ENCODE measurements at places on chromosomes 13 and 19. TPM values are rescaled to one million over a fixed set of nuclear protein-coding genes. Genes with fewer than 3 reads are reported as not detected.
A peak's percentile ranks its signal among the peaks of the same experiment; 100 is the strongest.

GRCh38 chr13:40615619-40616018 is 50.8 kb downstream of the FOXO1 start:
- no peak for DNase-seq

GRCh38 chr19:40150170-40150569 is 41.1 kb upstream of the MAP3K10 start:
- DNase-seq = no peak

The C19orf38 gene
- polyA plus RNA-seq = 0.99 TPM

The VSTM1 gene
- not detected for polyA plus RNA-seq

- DNase-seq = no peak
Measured at GRCh38 chr13:78915015-78915414, 256.1 kb upstream of the OBI1 start.

DNA sequence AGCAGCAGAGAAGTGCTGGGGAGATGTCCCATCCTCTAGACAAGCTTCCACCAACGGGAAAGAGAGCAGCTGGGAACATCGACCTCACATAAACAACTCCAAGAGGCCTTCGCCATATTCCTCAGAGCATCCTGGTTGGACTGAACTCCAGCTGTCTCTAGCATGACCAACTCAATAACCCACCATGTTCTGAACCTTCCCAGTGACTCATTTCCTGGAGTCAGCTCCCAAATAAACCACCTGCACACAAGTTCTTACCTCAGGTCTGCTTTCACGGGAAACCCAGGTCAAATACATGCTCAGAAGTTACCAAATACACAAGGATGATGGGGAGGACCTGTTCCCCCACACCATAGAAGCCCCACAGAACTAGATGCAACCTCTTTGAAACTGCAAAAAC is 878.5 kb downstream of the UQCRFS1 start:
- no peak for DNase-seq

DNA sequence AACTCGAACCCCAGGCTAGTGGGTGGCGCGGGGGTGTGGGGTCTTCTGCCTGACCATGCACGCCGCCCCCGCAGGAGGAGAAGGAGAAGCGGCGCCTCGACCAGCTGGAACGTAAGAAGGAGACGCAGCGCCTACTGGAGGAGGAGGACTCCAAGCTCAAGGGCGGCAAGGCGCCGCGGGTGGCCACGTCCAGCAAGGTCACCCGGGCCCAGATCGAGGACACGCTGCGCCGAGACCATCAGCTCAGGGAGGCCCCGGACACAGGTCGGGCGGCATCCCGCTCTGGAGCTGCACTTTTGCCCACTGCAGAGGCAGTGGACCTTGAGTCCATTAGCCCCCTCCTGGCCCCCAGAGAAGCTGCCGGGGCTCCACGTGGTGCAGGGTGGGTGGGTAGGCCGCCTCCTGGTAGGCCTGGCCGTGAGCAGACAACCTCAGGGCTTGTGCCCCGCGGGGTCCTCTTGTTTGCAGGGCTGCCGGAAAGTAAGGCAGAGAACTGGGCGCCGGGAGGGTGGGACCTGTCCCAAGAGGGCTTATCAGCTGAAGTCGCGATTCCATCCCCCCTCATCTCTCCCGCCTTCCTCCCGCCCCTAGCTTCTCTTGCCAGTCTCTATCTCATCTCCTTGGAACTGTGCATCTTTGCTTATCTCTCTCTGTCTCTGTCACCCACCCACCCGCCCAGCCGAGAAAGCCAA is 9.9 kb downstream of the CCDC124 start:
- DNase-seq = no peak

The RXFP2 gene
- polyA plus RNA-seq = not detected

The STOML3 gene
- polyA plus RNA-seq = not detected

- peak; percentile 23 for DNase-seq
Measured at GRCh38 chr19:30073152-30074000, 131.3 kb downstream of the URI1 start.

The TEX26 gene
- polyA plus RNA-seq = 0.42 TPM

The AP1M2 gene
- polyA plus RNA-seq = 55.3 TPM

- no peak for DNase-seq
Measured at GRCh38 chr19:54343868-54344267, 4.9 kb upstream of the LILRA4 start.

DNA sequence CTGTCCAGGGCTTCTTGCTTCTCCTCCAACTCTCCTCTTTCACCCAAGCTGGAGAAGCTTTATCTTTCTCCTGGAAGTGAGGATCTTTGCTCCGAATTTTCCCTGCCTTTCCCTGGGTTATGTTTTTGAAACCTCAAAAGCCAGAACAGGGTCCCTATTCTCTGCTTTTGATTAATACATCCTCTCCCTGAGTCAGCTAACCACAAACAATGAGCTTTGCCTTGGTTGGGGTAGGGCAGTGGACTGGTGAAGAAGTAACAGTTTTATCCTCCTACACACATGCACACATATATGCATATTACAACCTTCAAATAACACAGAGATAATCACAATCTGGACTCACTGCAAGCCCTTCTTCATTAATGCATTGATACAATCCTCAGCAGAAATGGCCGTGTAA is 44.6 kb downstream of the DLEU7 start:
- DNase-seq = no peak

DNA sequence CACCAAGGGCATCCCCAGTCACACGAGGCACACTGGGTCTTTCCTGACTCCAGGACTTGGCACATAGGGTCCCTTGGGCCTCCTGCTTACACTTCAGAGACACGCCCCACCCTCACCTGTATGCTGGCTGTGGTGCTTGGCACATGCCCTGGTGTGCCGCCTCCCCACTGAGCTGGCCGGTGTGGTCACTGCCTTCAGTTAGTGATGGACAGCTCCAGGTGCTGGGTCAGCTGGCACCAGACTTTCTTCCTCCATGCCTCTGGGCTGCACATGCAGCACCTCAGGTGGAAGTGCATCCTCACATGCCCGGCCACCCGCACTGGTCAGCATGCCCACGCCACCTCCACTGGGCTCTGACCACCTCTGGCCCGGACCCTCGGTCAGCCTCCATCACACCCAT is 52.9 kb downstream of the KLF2 start:
- DNase-seq = no peak

The HSPB6 gene
- polyA plus RNA-seq = 59.8 TPM

DNA sequence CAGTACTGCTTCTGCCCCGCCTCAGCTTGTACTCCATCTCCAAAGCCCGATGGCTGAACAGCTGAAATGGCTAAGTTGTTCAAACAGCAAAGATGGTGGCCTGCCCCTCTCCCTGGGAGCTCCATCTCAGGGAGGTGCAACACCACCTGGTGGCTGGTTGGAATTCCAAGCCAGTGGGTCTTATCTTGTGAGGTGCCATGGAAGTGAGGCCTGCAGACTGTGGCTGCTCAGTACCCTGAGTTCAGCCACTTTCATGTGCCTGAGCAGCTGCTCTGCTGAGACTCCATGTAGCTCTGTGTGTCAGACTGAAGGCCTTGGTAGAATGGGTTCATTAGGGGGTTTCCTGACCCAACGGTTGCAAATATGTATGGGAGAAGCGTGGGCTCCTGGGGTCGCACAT is 67.3 kb upstream of the SPRY2 start:
- DNase-seq = peak; percentile 9

The KLK13 gene
- 2.8 TPM for polyA plus RNA-seq

The CEACAM20 gene
- not detected for polyA plus RNA-seq

DNA sequence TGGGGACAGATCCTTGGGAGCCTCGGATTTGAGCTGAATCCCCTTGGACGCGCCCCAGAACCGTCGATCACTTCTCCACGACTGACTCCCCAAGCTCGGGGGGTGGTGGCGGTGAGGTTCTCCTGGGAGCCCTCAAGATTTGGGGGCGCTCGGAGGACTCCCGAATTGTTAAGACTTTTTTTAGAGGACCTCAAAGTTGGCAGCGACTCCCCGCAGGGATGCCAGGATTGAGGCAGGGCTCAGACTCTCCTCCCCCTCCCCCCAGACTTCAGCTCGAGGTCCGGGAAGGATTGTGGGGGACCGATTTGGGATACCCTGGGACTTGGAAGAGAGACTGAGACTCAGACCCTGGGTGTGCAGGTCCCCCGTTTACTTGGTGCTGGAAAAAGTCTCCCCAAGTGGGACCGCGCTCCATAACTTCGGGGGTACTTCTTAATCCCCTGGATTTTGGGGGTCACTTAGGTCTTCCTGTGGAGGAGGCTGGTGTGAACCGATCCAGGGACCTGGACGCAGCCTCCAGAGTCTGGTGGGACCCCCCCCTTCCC is 665 bp downstream of the VASP start:
- DNase-seq = no peak

- DNase-seq = no peak
Measured at GRCh38 chr13:93227280-93227877, 772 bp downstream of the GPC6 start.

The MCEMP1 gene
- 0.19 TPM for polyA plus RNA-seq

DNA sequence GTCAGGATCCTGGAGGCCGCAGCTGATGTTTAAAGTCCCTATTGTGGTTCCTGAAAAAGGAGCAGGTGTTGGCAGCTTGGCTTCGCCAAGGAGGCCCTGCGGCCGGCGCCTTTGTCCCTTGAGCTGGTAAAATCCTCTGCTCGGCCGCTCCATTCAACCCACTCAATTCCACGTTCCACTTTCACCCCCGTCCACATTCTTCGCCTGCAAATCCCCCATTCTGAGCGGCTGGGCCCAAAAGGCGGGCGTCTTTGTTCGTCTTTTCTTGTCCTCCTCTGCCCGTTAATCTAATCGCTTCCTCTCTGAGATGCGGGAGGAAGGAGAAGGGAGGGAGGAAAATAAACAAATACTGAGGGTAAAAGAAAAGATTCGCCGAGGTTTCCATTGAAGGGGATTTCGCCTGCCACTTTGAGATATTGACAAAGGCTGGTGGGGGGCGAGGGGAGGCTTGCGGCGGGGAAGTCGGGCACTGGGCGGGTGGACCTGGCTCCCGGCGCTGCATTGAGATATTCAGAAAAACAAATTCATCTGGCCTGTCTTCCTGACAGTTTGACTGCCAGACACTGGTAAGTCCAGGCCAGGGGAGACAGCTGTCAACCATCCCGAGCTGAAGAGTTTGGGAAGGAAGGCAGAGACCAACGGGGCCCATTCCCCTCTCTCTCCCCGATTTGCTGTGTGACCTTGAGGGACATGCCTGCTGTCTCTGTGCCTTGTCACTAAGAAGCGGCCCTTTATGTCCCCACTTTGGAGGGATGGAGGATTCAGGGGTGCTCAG is 37.6 kb downstream of the ZNRF4 start:
- DNase-seq = no peak

The ZNF665 gene
- polyA plus RNA-seq = 1.4 TPM

DNA sequence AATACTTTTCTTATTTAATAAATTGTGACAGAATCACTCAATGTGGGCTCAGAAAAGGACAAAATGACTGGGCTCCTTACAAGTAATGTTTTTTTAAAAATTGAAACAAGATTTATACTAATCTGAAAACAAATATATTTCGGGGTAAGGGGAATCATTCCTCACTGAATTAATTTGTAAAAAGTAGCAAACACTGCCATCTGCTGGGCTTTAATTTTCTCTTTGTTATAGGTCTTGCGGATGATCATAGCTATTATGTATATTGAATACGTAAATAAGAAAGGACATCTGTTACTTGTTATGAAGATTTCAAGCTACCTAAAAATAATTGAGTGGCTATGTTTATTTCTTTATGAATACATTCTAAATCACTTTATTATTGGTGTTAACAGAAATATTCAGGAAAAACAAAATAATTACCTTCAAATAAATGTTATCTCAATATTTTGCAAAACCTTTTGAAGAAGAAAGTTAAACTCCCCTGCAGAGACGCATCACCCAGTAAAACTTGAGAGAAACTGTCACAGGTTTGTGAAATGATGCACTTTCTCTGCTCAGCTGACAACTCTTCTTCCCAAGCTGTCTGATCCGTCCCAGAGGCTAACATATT is 17.8 kb upstream of the ENOX1 start:
- DNase-seq = no peak

DNA sequence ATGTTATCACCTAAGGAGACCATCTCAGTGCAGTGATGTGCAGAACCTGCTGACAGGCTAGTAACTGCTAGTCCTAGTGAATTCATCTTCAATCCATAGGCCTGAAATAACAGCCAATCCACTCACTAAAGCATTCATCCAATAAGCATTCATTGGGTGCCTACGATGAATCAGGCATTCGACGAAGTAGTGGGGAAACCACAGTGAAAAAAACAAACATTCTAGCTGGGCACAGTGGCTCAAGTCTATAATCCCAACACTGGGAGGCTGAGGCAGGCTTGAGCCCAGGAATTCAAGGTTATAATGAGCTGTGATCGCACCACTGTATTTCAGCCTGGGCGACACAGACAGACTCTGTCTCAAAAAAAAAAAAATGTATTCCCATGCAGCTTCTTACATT is 135.6 kb downstream of the RNF17 start:
- DNase-seq = no peak

The MYH14 gene
- polyA plus RNA-seq = 21.4 TPM

The NCAN gene
- 0.12 TPM for polyA plus RNA-seq

DNA sequence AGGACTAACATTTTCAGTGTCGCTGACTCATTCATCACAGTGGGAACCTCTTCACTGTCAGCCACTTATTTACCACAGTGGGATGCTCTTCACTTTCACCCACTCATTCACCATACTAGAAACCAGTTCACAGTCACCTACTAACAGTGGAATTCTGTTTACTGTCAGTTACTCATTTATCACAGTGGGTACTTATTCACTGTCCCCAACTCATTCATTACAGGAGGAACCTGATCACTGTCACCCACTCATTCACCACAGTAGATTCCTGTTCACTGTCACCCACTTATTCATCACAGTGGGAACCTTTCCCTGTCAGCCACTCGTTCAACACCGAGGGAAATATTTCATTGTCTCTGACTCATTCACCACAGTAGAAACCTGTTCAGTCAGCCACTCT is 10.1 kb upstream of the ZNF85 start:
- DNase-seq = no peak

The ZNF628 gene
- 2.6 TPM for polyA plus RNA-seq

The LGALS4 gene
- polyA plus RNA-seq = 80.9 TPM

The PBX4 gene
- 3.9 TPM for polyA plus RNA-seq

GRCh38 chr13:93244918-93245280 is 18.3 kb downstream of the GPC6 start:
- no peak for DNase-seq

DNA sequence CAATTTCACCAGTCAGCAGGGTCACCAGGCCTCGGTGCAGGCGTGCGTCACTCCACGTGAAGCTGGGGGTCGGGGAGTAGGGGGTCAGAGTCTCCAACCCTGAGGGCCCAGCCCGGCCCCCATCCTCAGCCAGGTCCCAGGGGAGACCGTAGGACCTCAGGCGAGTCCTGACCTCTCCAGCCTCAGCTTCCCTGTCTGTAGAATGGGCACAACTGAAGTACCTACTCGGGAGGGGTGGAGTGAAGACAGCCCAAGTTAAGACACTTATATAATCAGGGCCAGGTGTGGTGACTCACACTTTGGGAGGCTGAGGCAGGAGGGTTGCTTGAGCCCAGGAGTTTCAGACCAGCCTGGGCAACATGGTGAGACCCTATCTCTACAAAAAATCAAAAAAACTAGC is 2.7 kb upstream of the SPACA4 start:
- DNase-seq = no peak

The ZNF564 gene
- 5.2 TPM for polyA plus RNA-seq

All from pancreas (tissue), 10 donors.